ENCODE measurements at places on chromosomes 13 and 19. TPM values are rescaled to one million over a fixed set of nuclear protein-coding genes. Genes with fewer than 3 reads are reported as not detected.

Gene KIR2DL3
- 0.30 TPM for total RNA-seq

Gene ZNF154
- 4.0 TPM for total RNA-seq

Gene RNF225
- 0.70 TPM for total RNA-seq

Gene IGFL1
- total RNA-seq: not detected

DNA sequence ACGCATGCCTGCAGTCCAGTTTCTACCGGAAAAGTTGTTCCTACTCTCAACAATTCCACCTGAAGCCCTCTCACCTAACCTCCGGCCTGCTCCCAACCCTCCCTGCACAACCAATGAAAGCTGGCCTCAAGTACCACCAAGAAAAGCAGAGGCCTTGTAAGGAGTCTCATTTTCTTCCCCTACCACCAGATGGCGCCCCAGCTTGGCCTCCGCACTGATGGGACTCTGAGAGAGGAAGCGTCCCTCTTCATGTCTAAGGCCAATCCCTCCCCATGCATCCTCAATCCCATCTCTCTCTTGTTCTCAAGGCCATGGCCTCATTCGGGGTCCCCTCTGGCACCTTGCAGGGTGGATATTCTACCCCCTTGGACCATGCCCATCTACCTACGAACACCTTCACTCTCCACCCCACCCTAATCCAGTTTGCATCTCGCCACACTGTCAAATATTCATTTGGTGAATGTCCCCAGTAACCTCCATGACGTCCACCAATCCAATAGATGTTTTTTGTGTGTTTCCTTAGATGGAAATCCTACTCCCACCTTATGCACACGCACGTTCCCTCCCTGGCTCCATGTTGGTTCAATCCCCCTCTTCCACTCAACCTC is 412.8 kb downstream of the ZNF536 start:
- DNase-seq: peak; percentile 64

- peak; percentile 82 for DNase-seq
Observed at GRCh38 chr13:114339857-114340534, 25.7 kb downstream of the CHAMP1 start.

- DNase-seq: no peak
Observed at GRCh38 chr13:112159575-112160547, 92.9 kb downstream of the SOX1 start.

- no peak for DNase-seq
Observed at GRCh38 chr19:11265177-11265784, 3.0 kb upstream of the DOCK6 start.

- no peak for DNase-seq
Observed at GRCh38 chr13:34208336-34208735, 390.4 kb downstream of the RFC3 start.

DNA sequence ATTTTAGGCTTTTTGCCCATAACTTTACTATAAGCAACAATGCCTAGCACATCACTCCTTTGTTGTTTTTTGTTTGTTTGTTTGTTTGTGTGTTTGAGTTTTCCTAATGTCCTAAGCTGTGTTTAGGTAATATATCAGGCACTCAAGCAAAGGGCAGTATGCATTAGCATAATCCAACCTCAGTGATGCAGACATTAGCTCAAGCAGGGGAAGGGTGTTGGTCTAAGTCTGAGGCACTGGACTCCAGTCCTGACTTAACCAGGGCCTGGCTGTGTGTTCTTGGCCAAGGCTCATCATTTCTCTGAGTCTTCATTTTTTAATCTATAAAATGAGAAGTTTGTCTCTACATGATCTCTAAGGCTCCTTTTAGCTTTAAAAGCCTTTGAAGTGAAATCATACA is 65.9 kb upstream of the RFC3 start:
- DNase-seq: no peak

DNA sequence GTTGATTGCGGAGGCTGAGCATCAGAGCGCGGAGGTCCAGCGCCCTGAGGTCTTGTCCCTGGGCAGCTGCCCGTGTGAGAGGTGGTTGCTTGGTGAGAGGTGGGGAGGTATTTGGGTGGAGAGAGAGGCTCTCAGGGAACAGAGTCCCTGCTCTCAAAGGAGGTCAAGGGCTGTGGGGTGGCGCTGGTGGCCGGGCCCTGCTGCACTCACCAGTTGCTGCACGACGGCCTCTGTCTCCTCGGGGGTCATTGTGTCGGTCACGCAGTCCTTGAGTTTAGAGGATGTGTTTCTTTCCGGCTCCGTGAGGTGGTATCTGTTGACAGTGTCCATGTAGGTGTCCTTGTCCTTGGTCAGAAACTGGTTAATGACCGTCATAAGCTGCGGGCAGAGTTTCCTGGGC is 95.5 kb downstream of the WTIP start:
- peak; percentile 28 for DNase-seq
